ENCODE measurements at places on chromosomes 5 and 9. TPM values are rescaled to one million over a fixed set of nuclear protein-coding genes. Genes with fewer than 3 reads are reported as not detected.

- no peak overlapping the region for H3K27ac ChIP-seq
- no peak overlapping the region for H3K4me3 ChIP-seq
- no peak for DNase-seq
- H3K36me3 ChIP-seq = no peaks in the 10 kb centered on the region
Observed at GRCh38 chr9:84270847-84271530, 69.6 kb downstream of the SLC28A3 start.

- no peak overlapping the region for H3K27ac ChIP-seq
- no peak for DNase-seq
- no peaks in the 10 kb centered on the region for H3K27me3 ChIP-seq
- no peaks in the 10 kb centered on the region for H3K4me1 ChIP-seq
- H3K4me3 ChIP-seq = no peak overlapping the region
Observed at GRCh38 chr5:19923742-19924141, 64.3 kb downstream of the CDH18 start.

GRCh38 chr9:136875155-136875554 lies 9.0 kb upstream of the EDF1 start:
- no peak overlapping the region for H3K4me3 ChIP-seq
- H3K36me3 ChIP-seq = no peaks in the 10 kb centered on the region
- H3K4me1 ChIP-seq = no peaks in the 10 kb centered on the region
- H3K27ac ChIP-seq = no peak overlapping the region
- no peaks in the 10 kb centered on the region for H3K27me3 ChIP-seq

DNA sequence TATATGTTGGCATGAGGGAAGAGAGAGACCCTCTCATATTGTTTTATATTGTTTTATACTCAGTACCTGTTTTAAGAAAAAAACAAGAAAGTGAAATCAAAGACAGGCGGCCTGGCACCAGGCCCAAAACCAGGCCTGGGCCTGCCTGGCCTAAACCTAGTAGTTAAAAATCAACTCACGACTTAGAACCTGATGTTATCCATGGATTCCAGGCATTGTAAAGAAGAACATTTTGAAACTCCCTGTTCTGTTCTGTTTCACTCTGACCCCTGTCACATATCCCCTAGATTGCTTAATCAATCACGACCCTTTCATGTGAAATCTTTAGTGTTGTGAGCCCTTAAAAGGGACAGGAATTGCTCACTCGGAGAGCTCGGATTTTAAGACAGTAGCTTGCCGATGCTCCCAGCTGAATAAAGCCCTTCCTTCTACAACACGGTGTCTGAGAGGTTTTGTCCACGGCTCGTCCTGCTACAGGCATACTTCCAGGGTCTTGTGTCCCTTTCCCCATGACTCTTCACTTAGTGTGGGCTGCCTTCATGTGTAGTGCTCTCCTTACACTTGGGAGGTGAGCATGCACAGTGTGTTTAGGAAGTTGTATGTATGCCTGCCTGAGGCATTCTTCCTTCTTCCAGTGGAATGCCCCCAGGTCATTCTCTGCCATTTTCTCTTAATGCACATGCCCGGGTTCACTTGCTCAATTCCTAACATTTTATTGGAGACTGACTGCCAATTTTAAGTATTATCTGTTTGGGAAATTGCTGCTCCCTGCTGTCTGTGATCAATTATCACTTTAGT lies 17.8 kb downstream of the TBCA start:
- H3K27me3 ChIP-seq = no peaks in the 10 kb centered on the region
- H3K4me3 ChIP-seq = no peak overlapping the region
- DNase-seq = no peak
- H3K4me1 ChIP-seq = peaks cover 10% of the 10 kb centered on the region
- H3K36me3 ChIP-seq = peaks cover 4% of the 10 kb centered on the region

- H3K4me1 ChIP-seq = no peaks in the 10 kb centered on the region
- H3K4me3 ChIP-seq = no peak overlapping the region
- H3K27ac ChIP-seq = no peak overlapping the region
- DNase-seq = no peak
- no peaks in the 10 kb centered on the region for H3K36me3 ChIP-seq
- peaks cover 3% of the 10 kb centered on the region for H3K27me3 ChIP-seq
Observed at GRCh38 chr9:36006549-36007315, 30.0 kb upstream of the RECK start.

DNA sequence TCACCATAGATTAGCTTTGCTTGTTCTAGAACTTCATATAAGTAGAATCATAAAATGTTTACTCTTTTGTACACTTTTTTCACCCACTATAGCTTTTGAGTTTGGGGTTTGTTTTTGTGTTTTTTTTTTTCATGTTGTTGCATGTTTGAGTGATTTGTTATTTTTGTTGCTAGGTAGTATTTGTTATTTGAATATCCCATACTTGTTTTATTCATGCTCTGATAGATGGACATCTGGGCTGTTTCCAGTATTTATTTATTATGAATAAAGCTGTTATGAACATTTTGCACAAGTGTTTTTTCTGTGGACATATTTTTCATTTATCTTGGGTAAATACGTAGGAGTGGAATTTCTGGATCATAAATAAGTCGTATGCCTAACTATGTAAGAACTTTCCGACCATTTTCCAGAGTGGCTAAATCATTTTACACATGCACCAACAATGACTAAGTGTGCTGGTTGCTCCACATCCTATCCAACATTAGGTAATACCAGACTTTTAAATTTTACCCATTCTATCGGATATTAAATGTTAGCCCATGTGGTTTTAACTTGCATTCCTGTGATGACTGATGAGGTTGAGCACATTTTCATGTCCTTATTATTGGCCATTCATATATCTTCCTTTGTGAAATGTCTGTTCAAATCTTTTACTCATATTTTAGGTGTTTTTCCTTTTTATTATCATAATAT lies 69.1 kb upstream of the NR4A3 start:
- H3K4me1 ChIP-seq = no peaks in the 10 kb centered on the region
- H3K27me3 ChIP-seq = no peaks in the 10 kb centered on the region
- H3K27ac ChIP-seq = no peak overlapping the region
- no peaks in the 10 kb centered on the region for H3K36me3 ChIP-seq
- DNase-seq = no peak

GRCh38 chr9:36213387-36213786 lies 22.7 kb downstream of the CLTA start:
- H3K27ac ChIP-seq = no peak overlapping the region
- H3K36me3 ChIP-seq = peaks cover 66% of the 10 kb centered on the region
- no peak for DNase-seq
- no peak overlapping the region for H3K4me3 ChIP-seq
- peaks cover 41% of the 10 kb centered on the region for H3K4me1 ChIP-seq

- no peak overlapping the region for H3K4me3 ChIP-seq
- H3K4me1 ChIP-seq = no peaks in the 10 kb centered on the region
- no peak overlapping the region for H3K27ac ChIP-seq
- H3K36me3 ChIP-seq = no peaks in the 10 kb centered on the region
- H3K27me3 ChIP-seq = no peaks in the 10 kb centered on the region
Observed at GRCh38 chr9:76414661-76415060, 20.4 kb upstream of the RFK start.

DNA sequence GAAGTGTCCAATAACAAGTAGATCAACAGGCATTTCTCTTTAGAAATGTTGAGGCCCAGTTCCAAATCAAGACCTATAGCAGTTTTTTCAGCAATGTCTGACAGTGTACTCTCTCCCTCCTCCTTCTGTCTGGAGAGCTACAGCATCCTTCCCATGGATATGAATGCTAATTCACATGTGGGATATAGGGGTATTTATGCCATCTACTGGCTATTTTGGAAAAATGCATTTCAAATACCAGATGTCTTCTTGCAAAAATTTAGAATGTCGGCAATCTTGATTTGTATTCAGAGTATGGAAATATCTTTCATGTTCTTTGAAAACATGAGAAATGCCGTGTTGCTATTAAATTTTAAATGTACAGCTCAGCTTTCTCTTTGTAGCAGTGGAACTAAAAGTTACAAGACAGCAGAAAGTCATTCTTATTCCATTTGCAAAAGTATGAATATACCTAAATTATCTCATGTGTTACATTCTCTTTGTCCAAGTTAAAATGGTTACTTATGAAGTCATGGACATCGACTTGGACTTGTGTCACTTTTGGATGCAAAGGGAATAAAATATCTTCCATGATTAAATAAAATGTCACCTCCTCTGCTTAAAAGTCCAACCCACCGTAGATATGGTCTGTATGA lies 647.8 kb downstream of the TAF11L14 start:
- H3K36me3 ChIP-seq = no peaks in the 10 kb centered on the region
- no peaks in the 10 kb centered on the region for H3K4me1 ChIP-seq
- no peak overlapping the region for H3K4me3 ChIP-seq
- no peak overlapping the region for H3K27ac ChIP-seq
- DNase-seq = no peak

DNA sequence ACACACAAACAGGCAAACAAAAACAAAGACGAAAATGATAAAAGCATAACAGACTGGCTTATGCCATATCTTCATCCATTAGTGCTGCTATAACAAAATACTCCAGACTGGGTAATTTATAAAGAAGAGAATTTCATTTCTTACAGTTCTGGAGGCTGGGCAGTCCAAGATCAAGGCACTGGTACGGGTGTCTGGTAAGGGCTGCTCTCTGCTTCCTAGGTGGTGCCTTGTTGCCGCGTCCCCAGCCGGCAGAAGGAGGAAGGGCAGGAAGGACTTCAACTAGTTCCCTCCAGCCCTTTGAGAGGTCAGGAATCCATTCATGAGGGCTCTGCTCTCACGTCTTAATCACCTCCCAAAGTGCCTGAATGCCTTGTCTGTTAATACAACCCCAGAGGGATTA lies 122.6 kb downstream of the BOD1 start:
- no peaks in the 10 kb centered on the region for H3K36me3 ChIP-seq
- no peak for DNase-seq
- H3K27me3 ChIP-seq = no peaks in the 10 kb centered on the region
- H3K4me3 ChIP-seq = no peak overlapping the region

DNA sequence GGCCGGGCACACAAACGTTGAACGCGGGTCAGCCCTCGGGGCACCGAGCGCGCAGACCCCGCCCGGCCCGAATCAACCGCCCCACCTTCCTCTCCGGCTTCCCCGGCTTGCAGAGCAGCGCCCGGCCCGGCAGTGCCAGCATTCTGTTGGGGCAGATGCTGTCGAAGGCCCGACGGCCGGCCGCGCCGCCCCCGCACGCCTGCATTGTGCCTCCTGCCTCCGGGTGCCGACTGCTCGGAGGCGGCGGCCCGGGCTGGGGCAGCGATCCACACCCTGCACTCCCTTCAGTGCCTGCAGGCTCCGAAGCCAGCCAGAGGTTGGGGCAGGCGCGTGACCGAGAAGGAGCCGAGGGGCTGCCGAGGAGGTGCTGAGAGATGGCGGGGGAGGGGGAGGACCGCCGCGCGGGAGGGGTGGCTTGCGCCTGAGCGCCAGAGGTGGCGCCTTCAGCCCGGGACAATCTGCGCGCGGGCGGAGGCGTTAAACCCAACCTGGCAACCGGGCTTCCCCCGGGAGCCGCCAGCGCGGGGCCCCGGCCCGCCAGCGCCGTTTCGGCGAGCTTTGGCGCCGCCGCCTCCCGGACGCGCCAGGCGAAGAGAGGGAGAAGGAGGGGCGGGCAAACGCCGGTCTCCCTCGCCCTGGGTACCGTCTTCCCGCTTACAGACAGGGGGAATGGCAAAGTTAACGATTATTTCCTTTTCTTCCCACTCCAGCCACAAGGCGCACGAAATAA lies at the start of gene MCIDAS:
Gene MCIDAS, minus strand, starts transcription at position 382 of the 730 bp plus-strand sequence. Its CDS starts 177 bp downstream, at position 205.
- peaks cover 76% of the 10 kb centered on the region for H3K27me3 ChIP-seq
- no peak within 1 kb of the TSS for H3K27ac ChIP-seq
- H3K4me1 ChIP-seq = peaks cover 15% of the 10 kb centered on the region
- H3K36me3 ChIP-seq = no peaks in the 10 kb centered on the region
- peak within 1 kb of the TSS; percentile 65 for H3K4me3 ChIP-seq
- DNase-seq = peak; percentile 64

DNA sequence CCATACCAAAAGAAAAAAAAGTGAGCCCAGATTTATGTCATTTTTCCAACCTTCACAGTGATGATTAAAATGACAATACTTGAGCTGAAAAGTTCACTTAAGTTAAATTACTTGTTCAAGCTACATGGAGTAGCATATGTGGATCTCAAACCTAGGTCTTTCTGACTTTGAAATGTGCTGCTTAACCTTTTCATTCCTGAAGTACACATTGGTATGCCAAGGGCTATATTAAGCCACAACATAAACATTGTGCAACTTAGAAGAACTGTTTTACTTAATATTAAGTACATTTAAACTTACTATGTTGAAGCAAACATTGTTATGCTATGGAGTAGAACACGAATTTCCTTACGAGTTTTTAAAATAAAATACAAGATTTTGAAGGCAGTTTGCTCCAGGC lies 105.0 kb downstream of the GIN1 start:
- H3K27me3 ChIP-seq = no peaks in the 10 kb centered on the region
- H3K27ac ChIP-seq = no peak overlapping the region
- DNase-seq = no peak
- H3K4me1 ChIP-seq = no peaks in the 10 kb centered on the region

DNA sequence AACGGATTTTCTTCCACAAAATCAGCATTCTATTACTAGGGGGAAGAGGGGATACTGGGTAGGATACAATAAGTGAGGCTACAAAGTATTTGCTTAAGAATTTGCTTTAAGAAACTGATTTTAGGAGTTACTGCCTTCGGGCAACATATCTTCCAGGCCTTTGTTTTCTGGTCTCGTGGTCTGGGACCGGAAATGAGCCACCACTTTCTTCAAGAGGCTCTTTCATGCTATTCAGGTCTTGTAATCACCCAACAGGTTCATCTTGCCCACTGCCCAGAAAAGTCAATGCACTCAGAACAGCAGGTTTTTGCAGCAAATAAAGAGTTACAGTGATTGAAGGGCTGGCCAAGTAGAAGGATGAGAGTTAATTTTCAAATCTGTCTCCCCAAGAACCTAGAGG lies 6.6 kb upstream of the AOPEP start:
- H3K4me3 ChIP-seq = no peak overlapping the region
- no peaks in the 10 kb centered on the region for H3K36me3 ChIP-seq
- no peaks in the 10 kb centered on the region for H3K4me1 ChIP-seq

GRCh38 chr5:73311291-73312110 lies 137.1 kb downstream of the FOXD1 start:
- no peaks in the 10 kb centered on the region for H3K36me3 ChIP-seq
- H3K4me3 ChIP-seq = peak overlapping the region; percentile 34
- peak; percentile 71 for DNase-seq
- peaks cover 5% of the 10 kb centered on the region for H3K4me1 ChIP-seq
- H3K27me3 ChIP-seq = no peaks in the 10 kb centered on the region
- no peak overlapping the region for H3K27ac ChIP-seq

GRCh38 chr9:89448821-89449220 lies 49.1 kb downstream of the SEMA4D start:
- H3K4me1 ChIP-seq = peaks cover 15% of the 10 kb centered on the region
- H3K4me3 ChIP-seq = no peak overlapping the region
- DNase-seq = no peak
- no peak overlapping the region for H3K27ac ChIP-seq

DNA sequence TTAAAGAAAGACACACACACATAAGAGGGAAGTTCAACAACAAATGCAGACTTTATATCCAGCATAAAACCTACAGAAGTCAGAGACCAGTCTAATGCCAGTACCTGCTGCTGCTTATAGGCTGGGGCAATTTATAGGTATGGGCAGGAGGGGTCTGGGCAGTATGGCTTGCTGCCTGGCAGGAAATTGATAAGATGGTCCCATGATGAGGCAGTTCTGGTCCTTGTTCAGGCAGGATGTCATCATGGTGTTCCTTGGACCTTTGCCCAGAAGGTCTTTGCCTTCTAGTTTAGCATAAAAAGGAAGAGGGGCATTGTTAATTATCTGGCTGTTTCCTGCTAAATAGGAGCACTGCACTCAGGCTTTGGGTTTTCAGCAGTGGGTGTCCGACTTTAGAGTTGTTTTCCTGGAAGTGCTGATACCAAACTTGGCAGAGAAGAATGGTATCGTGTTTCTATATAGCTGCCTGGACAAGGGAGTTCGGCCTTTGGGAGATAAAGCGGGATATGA lies 10.4 kb upstream of the PDCD1LG2 start:
- H3K36me3 ChIP-seq = no peaks in the 10 kb centered on the region
- no peak overlapping the region for H3K4me3 ChIP-seq
- DNase-seq = no peak
- peaks cover 27% of the 10 kb centered on the region for H3K4me1 ChIP-seq

Gene NTRK2
- total RNA-seq = 1.5 TPM

Gene HTR4
- not detected for total RNA-seq

Gene IGFBPL1
- total RNA-seq = 0.51 TPM

Gene CSF1R
- total RNA-seq = 4.2 TPM

Gene PFDN1
- 35.9 TPM for total RNA-seq
